ENCODE measurements at places on chromosomes 11 and 22.

GRCh38 chr22:47213571-47214230, 451.3 kb downstream of the TBC1D22A start:
- no peak for DNase-seq

GRCh38 chr22:36775586-36775963, 344 bp downstream of the IFT27 start:
- peak; percentile 37 for DNase-seq

DNA sequence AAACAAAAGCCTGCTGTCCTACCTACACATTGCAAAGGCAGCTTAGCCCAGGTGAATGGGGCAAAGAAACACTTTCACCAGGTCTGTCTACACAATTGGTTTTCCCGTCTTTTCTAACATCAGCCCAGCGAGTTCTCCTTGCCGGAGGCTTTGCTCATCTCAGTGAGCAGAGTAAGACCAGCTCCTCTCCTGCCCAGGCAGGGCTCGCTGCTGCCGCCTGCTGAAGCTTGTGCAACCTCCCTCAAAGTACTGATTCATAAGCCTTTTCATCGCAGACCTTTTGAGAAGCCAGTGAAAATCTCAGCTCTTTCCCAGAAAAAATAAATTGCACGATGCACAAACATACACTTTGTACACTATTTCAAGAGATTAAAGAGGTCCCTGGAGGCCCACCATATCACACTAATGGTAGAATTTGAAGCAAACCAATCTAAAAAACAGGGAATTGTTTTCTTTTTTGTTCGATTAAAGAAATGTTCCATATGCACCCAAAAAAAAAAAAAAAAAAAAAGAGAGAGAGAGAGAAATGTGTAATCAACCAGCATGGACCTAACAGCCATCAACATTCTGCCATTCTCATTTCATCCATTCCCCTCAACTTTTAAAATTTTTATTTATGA, 328.1 kb upstream of the MPPED2 start:
- DNase-seq: peak; percentile 82

DNA sequence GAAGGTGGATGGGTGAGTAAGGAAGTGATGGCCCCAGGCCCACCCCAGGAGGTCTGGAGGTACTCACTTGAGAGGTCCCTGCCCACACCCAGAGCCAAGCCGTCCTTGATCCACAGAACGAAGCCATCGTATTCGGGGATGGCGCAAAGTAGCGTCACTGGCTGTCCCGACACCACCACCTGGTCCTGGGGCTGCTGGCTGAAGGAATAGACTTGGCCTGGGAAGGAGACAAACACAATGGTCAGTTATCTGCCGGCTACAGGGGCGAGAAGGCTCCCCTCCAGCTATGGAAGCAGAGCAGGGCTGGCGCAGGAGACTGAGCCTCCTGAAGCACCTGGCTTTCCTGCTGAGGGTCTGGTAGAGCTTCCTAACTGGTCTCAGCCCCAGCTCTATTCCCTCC, 171.0 kb downstream of the ST3GAL4 start:
- no peak for DNase-seq

GRCh38 chr11:113314389-113315301, at the start of gene TTC12:
Gene TTC12 (plus strand): TSS chr11:113314583. CDS start chr11:113316258, 1,675 bp downstream.
- DNase-seq: peak; percentile 97

GRCh38 chr22:36243986-36244385, 4.7 kb upstream of the APOL2 start:
- no peak for DNase-seq

DNA sequence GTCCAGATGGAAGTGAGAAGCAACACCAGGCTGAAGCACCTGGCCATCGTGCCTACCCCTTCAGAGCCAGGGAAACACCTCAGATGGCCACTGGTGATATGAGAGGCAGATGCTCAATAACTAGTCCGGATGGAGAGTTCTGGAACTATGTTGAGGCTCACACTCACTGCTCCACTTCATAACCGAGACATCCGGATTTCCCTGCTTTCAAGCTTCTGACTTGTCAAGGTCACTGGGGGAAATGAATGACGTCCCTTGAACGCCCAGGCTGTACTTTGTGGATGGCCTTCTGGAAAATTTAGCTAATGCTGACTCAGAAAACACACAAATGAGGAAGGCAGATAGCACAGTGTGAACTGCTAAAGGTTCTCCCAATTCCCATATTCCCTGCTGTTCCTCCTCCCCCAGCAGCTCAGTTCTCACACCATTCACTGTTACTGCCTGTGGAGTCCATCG, at the start of gene LYVE1:
LYVE1 (minus strand) TSS at position 180 of the 456 bp plus-strand sequence; CDS start at position 47, 133 bp downstream.
- no peak for DNase-seq

All from glutamatergic neuron (in vitro differentiated cells).